NCI-H345 (cell line): ENCODE measurements at places on chromosomes 11 and 22.
A peak's percentile ranks its signal among the peaks of the same experiment; 100 is the strongest.

- DNase-seq = no peak
These were observed 6.1 kb downstream of the PI4KA start for GRCh38 chr22:20852503-20852902.

DNA sequence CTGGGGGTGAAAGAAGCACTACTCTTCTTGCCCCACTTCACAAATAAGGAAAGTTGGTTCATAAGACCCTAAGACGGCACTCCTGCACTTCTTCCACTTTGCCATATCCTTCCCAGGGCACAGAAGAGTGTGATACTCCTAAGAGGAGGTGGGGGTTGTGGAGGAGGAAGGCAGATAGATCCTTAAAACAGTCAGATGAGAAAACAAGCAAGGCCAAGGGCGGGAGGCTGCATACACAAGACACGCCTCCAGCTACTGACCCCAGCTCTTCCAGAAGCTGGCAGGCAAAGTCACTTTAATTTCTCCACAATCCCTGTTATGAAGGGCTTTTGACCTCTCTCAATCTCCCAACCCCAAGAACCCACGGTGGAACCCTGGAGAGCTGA lies 1.6 kb upstream of the CHRM4 start:
- DNase-seq = no peak

DNA sequence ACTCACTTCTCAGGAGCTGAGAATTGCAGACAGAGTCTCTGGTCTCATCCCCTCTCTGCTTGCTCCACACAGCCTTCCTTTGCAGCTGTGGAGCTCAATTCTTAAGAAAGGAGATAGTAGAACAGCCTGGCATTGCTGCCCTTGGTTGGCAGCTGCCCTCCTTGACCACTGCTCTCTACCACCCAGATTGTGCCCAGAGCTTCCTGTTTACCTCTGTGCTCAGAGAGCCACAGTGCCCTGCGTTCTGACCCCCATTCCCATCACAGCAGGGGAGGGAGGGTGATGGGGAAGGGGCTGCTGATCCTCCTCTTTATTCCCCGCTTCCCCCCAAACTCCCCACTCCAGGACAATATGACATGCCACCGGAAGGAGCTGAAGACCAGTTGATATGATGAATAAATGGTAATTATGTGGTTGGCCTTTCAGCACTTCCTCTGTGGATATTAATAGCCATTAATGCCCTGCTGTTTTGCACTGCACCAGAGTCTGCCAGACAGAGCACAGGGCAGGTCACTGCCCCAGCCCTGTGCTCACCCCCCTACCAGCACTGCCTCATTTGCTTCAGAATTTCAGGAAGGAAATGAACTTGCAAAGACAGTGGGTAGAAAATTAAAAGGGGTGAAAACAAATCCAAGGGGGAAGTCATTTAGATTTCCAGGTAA lies 426.8 kb upstream of the CADM1 start:
- DNase-seq = no peak

DNA sequence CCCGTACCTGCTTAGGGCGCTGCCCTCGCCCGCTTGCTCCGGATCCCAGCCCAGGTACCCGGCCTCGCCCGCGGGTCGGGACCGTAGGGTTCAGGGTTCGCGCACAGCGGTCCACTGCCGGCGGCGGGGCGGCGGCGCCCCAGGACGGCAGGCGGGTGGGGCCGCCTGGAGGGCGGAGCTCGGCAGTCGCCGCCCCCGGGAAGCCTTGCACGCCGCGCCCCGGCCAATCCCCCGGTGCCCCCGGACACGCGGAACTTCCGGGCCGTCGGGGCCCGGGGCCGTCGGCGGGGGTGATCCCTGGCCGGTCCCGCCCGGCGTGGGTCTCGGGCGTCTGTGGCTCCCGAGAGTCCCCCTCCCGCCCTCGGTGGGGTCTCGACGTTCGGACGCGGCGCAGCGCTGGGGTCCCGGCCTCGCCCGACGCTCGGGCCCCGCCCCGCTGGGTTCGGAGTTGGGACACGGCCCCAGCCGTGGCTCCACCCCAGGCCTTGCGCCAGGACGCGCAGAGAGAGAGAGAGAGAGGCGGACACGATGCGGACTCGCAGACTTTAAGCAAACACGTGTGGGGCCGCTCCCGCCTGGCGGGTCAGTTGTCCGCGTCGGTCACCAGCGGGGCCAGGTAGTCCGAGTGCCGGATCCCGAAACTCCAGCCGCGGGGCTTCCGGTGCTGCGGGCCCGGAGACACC lies at the start of gene TYMP:
Gene TYMP (minus strand): TSS at position 116 of the 683 bp plus-strand sequence. CDS start 303 bp downstream, outside the sequence.
- DNase-seq = peak; percentile 8

DNA sequence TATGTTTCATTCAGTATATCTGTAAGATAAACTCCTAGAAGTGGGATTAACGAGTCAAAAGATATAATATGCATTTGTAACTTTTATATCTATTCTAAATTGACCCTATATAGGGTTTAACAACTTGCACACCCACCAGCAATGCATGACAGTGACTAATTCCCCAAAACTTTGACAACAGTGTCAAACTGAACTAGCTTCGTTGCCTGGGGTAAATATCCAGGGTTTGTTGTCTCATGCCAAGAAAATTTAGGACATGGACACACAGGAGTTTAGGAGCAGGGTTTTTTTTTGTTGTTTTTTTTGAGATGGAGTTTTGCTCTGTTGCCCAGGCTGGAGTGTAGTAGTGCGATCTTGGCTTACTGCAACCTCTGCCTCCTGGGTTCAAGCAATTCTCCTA lies 5.1 kb downstream of the SNU13 start:
- no peak for DNase-seq

GRCh38 chr11:69867076-69868005 lies 48.1 kb upstream of the FGF3 start:
- no peak for DNase-seq
